Transverse colon (tissue), 4 donors: ENCODE measurements at places on chromosomes 6 and 20.

DNA sequence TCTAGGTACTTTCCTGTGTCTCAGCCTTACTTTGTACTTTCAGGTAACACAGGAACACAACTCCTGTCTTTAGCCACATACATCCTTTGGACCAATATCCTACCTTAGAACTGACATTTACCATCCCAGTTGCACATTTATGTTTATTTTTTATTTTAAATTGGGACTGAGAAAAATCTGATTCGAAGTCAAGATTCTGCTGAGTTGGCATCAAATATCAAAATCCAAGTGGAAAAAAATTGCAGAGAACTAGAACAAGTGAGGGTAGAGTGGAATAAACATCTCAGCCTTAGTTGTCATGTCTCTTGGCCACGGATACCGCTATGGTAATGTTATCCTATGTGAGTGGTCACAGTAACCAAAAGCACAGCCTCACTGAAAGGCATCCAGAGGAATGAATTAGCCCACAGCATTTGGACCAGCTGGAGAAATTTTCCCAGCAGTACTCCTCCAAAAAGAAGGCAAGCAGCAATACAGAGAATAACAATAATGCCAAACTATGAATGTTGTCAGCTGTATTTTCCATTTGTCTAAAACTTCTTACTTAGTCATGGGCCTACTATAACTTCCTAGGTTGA lies 17.6 kb upstream of the EYA4 start:
- DNase-seq, result no peak

- no peak for DNase-seq
Observed at GRCh38 chr6:3538536-3538935, 81.7 kb upstream of the SLC22A23 start.

- no peak for DNase-seq
Observed at GRCh38 chr6:112054001-112054400, at the start of gene CCN6. TSS of gene CCN6 (plus strand) at chr6:112054104. CDS start at chr6:112054358, 254 bp downstream.

GRCh38 chr20:59770270-59770669 lies 163.2 kb downstream of the SYCP2 start:
- DNase-seq, result no peak

GRCh38 chr20:33127422-33128097 lies 40.4 kb upstream of the BPIFA2 start:
- no peak for DNase-seq

- DNase-seq, result no peak
Observed at GRCh38 chr20:63591786-63592355, 17.8 kb upstream of the HELZ2 start.

DNA sequence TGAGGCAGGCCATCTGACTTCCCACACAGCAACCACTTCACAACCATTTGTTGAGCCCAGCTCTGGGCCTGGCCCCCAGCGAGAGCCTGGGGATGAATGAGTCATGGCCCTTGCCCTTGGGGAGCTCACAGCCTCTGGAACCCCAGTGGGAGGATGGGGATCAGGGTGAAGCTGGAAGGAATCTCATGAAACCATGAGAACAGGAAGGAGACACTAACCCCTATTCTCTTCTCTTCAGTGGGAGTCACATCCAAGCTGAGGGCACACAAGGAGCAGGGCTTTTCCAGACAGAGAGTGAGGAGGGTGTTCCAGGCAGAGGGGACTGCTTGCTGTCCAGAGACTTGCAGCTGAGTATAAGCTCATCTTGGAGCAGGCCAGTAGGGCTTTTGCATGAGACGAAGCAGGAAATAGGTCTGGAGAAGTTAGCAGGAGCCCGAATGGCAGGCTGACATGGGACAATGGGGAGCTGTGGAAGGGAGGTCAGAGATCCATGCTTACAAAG lies 7.5 kb downstream of the FOXS1 start:
- no peak for DNase-seq

- no peak for DNase-seq
Observed at GRCh38 chr20:62212299-62212698, 7.8 kb downstream of the HRH3 start.

GRCh38 chr6:15279047-15279661 lies 33.3 kb downstream of the JARID2 start:
- no peak for DNase-seq

- no peak for DNase-seq
Observed at GRCh38 chr6:137495703-137496336, 1.6 kb upstream of the OLIG3 start.

GRCh38 chr20:58137236-58137635 lies 91.2 kb downstream of the ANKRD60 start:
- DNase-seq, result no peak

- DNase-seq, result peak; percentile 48
Observed at GRCh38 chr20:49712996-49713752, 504 bp downstream of the B4GALT5 start.

GRCh38 chr6:11232770-11233626 lies 530 bp upstream of the NEDD9 start:
- DNase-seq, result peak; percentile 44

DNA sequence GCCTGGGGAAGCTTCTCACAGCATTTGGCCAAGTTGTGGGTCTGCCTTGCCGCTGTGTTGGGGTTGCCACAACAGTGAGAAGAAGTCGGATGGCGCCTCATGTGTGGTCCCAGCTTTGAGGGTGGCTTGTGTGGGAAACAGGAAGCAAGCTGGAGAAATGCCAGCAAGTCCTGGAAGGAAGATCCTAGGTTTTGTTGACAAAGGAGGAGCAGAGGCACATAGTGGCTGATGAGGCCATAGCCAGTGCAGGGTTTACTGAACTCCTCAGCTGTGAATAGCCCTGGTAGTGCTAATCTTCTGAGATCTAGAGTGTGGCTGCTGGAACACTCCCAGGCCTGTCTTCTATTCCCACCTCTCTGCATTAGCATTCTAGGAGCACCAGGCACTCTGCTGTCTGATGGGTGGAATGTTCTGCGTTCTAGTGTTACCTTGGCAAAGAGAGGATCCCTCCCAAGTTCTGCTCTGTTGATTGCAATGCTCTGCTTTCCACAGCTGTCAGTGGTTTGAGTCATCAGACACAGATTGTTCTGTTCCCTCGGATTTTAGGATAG lies 25.2 kb downstream of the SNPH start:
- no peak for DNase-seq

- no peak for DNase-seq
Observed at GRCh38 chr6:140009286-140009685, 634.8 kb upstream of the CITED2 start.

- DNase-seq, result no peak
Observed at GRCh38 chr6:830667-831327, 137.9 kb upstream of the EXOC2 start.

DNA sequence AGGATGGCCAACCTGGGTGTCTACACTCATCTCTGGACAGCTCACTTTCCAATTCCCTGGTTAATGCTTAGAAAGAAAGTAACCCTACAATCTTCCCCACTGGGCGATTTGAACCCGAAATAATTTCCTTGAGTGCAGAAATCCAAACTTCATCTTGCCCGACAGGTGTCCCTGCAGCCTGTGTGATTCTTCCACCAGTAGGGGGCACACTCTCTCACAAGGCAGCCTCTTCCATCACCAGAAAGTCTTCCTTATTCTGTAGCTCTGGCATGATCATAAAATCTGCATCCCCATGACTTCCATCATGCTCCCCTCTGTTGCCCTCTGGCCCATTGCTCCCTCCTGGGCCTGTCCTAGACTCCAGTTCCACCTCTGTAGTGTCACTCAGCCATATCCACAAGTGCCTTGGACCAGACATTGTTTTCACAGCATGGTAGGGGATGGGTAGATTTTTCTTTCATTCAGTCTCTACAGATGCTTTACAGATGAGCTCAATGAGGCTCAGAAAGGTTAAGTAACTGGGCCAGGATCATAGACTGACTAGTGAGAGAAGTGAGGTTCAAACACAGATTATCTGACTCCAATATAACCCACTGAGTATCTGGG lies 170.4 kb upstream of the SPTLC3 start:
- no peak for DNase-seq

- DNase-seq, result no peak
Observed at GRCh38 chr6:119929121-119929520, 579.6 kb upstream of the MAN1A1 start.

DNA sequence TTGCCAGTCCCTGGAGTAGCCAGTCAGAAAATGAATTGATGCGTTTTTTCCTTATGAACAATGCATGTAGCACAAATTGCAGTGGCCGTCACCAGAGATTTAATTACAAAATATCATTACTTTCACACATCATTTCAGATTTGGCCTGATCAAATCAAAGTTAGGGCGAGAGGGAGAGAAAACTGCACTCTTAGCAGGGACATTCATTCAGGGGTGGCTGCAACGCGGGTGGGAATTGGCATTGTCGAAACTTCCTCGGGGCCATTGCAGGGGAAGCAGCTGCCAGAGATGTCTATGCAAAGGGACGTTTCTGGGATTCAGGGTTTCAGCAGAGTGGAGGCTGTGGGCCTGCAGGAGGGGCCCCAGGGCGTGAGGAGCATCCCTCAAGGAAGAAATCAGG lies 76.5 kb upstream of the TOP1 start:
- DNase-seq, result no peak

DNA sequence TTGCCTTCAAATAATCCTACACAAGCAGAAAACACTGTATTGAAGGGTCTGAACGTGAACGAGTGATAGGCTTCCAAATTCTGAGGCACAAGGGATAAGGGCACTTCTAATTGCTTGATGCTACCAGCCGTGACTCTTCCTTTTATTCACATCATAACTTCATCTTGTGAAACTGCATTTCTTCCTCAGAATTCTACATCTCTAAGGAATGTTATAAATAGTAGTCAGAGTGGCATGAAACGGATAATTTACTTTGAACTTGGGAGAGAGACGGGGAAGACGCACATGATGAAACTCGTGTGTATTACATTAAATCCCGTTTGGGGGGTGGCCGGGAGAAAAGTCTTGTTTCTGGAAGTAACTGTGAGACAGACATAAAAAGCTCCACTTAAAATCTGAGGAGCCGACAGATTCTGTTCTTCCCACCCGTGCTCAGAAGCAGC lies 754 bp downstream of the HDDC2 start:
- no peak for DNase-seq

DNA sequence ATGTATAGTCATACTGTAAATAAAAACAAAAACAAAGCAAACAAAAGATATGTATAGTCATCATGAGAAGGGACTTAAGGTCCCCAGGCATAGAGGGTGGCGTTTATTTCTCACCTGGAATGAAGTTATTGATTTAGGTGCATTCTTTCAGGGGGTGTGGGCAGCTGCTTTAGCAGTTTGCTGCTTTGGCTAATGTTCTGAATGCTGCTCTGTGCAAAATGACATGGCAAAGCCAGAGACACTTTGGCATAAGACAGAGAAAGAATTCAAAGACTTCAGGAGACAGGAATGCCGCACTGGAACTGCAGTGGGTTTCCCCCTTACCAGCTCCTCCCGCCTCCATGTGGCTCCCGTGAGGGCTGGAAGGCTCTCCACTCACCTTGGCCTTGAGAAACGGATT lies 36.4 kb upstream of the NELFCD start:
- DNase-seq, result no peak

- no peak for DNase-seq
Observed at GRCh38 chr6:67496191-67496590, 1138.9 kb upstream of the ADGRB3 start.

DNA sequence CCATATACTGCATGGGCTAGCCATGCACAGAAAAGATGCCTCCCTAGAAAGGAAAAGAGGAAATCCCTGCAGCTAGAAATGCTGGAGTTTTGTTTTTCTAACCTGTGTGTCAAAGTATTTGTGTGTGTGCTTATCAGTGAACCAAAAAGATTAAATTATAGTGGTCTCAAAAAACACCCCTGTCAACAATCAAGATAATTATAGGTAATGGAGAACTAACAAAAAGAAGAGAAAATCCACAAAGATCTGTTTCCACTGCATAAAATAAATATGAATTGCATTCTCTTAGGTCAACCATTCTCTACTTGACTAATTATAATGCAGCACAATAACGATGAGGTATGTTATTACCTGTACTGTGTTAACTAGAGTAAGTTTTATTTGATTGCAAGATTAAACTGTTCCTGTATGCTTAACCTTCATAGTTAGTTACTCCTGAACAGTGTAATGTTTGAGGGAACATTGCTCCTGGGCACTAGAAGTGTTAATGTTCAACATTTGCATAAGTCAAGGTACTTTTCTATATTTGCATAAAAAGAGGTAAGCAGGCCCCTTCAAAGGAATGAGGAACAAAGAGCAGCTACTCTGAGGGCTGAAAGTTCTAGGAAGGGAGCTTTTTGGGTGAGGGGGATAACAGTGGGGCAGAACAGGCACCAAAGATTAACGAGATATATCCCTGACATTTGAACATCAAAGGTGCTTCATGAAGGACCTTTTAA lies 212.1 kb downstream of the BTBD9 start:
- DNase-seq, result no peak

DNA sequence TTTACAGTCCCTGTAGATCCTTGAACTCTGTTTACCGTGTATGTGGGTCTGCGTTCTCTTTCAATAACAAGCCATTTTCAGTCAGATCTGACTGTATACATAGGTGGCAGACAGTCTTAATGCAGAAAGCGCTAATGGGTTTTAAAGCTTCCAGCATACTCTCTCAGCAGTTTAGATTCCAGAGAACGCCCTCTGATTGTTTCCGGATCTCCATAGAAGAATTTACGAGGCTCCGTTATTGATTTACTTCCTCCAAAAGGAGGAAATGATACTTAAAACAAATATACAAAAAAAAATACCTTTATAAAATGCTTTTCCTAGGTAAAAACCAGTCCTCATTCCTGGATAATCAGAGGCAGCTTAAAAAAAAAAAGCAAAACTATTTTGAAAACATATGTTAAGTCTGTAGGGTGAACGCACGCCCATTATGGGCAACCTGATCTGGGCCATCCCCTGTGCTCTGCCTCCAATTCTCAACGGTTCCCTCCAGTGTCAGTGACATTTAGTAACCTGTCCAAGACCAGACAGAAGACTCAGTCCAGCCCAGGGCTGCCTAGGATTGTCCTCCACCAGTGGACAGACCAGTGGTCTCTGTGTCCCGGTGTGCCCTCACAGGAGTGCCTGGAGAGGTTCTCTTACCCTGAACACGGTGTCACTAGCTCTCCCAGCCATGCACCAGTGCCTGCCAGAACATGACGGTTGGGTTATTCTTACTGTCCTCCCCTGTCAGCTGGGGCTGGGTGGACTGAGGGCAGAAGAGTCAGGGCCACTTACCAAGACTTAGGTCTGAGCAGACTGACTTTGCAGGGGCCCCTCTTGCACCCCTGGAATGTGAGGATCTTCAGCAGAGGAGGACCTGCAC lies 217.3 kb downstream of the ARID1B start:
- no peak for DNase-seq

DNA sequence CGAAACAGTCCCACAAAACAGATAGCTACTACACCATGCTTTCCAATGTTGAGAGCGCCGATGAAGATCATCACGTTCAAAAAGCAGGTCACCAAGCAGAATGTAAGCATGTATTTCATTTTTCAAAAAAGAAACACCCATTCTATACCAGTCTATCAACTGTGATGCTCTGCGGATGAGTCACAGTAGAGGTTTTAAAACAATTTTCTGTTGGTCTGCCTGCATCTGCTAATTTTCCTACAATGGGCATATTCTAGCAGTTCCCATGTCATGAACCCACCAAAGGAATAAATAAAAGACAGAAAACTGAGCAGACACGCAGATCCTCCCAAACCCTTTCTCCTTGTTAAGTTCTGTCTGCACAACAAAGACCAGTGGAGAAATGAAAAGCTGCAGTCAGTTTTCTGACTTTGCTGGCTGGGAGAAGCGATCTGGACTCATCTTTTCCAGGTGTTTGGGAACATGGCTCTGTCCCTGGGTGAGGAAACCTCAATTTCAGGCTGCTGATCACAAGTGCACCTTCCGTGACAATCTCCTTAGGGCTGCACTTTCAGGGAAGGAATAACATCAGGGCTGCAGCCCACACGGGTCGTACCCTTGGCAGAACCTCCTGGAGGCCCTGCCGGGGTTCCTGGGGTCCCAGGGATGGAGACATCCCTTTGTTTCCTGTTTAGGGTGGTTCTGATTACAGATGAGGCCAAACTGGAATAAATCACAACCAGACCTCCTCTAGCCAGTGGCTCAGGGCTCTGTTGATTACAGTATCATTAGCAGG lies 200.1 kb downstream of the BMP7 start:
- no peak for DNase-seq
